ENCODE measurements at places on chromosomes 4 and X. TPM values are rescaled to one million over a fixed set of nuclear protein-coding genes. Genes with fewer than 3 reads are reported as not detected.

DNA sequence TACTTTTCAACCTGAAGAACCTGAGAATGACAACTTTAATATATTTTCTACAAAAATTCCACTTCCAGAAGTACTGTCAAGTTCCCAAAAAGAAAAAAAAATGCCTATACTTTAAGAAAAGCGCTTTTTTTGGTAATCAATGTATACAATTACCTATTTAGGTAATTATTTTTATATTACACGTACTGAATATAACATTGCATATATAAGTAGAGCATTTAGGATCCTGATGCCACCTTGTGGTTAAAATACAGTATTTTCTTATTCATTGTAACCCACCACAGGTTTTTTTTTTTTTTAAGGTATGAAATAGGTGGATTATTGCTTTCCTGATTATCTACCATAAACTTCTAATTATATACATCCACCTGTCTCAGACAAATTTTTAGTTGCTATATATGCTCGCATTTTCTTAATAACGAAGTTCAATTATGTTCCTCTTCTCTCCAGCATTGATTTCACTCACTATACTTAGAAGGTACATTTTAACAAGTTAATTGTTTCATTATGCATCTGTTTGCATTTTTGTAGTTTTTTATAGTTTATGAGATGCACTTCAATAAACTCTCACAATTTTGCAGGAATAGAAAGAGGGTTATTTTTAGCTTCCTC is 5.2 kb downstream of the MAP9 start:
- no peak overlapping the region for H3K4me3 ChIP-seq
- H3K4me1 ChIP-seq = peaks cover 8% of the 10 kb centered on the region
- no peaks in the 10 kb centered on the region for H3K27me3 ChIP-seq
- no peak for DNase-seq
- no peak overlapping the region for H3K27ac ChIP-seq
- H3K36me3 ChIP-seq = no peaks in the 10 kb centered on the region

DNA sequence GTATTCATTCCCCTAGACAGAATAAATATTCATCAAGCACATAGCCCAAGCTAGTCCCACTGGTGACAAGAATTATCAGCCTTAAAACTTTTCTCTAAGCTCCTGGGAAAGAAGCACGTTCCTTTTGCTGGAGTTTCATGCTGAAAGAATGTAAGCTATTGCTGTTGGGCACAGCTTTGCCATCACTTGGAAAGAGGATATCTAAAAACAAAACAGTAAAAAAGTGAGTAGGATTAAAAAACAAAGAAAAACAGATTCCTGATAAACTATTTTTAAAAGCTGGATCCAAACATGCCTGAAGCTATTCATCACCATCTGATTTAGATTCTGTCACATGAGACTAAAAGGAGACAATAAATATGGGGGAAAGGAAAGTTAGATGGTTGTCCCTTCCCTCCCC is 176.8 kb downstream of the SCFD2 start:
- no peak overlapping the region for H3K4me3 ChIP-seq
- no peaks in the 10 kb centered on the region for H3K27me3 ChIP-seq

GRCh38 chr4:77959566-77960338 is 97.1 kb downstream of the MRPL1 start:
- no peaks in the 10 kb centered on the region for H3K27me3 ChIP-seq
- peaks cover 3% of the 10 kb centered on the region for H3K36me3 ChIP-seq
- H3K27ac ChIP-seq = no peak overlapping the region
- peak; percentile 61 for DNase-seq
- peaks cover 6% of the 10 kb centered on the region for H3K4me1 ChIP-seq

The SYP gene
- total RNA-seq = 5.3 TPM

GRCh38 chr4:137635108-137635507 is 102.8 kb upstream of the PCDH18 start:
- H3K4me1 ChIP-seq = no peaks in the 10 kb centered on the region
- H3K36me3 ChIP-seq = no peaks in the 10 kb centered on the region

The GAGE12E gene
- not detected for total RNA-seq

GRCh38 chr4:74376888-74377483 is 12.0 kb downstream of the EREG start:
- H3K27ac ChIP-seq = no peak overlapping the region
- H3K36me3 ChIP-seq = no peaks in the 10 kb centered on the region
- no peak for DNase-seq
- H3K27me3 ChIP-seq = peaks cover 8% of the 10 kb centered on the region

The KLHL2 gene
- 42.7 TPM for total RNA-seq

The ATP1B4 gene
- not detected for total RNA-seq

The ACE2 gene
- not detected for total RNA-seq

- no peak overlapping the region for H3K27ac ChIP-seq
- H3K4me3 ChIP-seq = no peak overlapping the region
- no peaks in the 10 kb centered on the region for H3K27me3 ChIP-seq
- no peaks in the 10 kb centered on the region for H3K36me3 ChIP-seq
- no peak for DNase-seq
- peaks cover 34% of the 10 kb centered on the region for H3K4me1 ChIP-seq
These were observed 21.9 kb downstream of the TKTL1 start for GRCh38 chrX:154317391-154317995.

DNA sequence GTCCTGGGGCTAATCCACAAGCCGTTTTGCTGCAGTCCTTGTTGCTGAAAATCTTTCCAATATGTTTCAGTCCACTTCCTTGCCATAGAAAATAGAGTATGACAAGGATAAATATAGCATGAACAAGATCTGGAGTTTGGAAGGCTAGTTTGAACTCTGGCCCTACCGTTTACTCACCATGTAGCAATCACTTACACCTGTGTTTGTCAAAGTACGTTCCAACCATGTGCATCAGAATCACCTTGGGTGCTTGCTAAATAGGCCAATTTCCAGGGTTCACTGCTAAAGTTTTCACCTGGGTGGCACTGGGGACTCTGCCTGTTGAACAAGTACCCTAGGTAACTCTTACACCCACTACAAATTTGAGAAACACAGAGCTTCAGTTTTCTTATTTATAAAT is 188.9 kb downstream of the ENOX2 start:
- H3K4me1 ChIP-seq = peaks cover 2% of the 10 kb centered on the region
- H3K36me3 ChIP-seq = no peaks in the 10 kb centered on the region

- H3K27me3 ChIP-seq = no peaks in the 10 kb centered on the region
- no peaks in the 10 kb centered on the region for H3K36me3 ChIP-seq
- H3K27ac ChIP-seq = no peak overlapping the region
- H3K4me3 ChIP-seq = no peak overlapping the region
- DNase-seq = no peak
These were observed 182.4 kb upstream of the LCORL start for GRCh38 chr4:18203966-18204365.

- peaks cover 2% of the 10 kb centered on the region for H3K27me3 ChIP-seq
- H3K4me1 ChIP-seq = no peaks in the 10 kb centered on the region
- H3K4me3 ChIP-seq = no peak overlapping the region
- DNase-seq = no peak
These were observed 17.7 kb downstream of the FOXR2 start for GRCh38 chrX:55640854-55641253.

The H2BW2 gene
- total RNA-seq = not detected

The SPACA5 gene
- total RNA-seq = not detected

The TEX13A gene
- total RNA-seq = not detected

DNA sequence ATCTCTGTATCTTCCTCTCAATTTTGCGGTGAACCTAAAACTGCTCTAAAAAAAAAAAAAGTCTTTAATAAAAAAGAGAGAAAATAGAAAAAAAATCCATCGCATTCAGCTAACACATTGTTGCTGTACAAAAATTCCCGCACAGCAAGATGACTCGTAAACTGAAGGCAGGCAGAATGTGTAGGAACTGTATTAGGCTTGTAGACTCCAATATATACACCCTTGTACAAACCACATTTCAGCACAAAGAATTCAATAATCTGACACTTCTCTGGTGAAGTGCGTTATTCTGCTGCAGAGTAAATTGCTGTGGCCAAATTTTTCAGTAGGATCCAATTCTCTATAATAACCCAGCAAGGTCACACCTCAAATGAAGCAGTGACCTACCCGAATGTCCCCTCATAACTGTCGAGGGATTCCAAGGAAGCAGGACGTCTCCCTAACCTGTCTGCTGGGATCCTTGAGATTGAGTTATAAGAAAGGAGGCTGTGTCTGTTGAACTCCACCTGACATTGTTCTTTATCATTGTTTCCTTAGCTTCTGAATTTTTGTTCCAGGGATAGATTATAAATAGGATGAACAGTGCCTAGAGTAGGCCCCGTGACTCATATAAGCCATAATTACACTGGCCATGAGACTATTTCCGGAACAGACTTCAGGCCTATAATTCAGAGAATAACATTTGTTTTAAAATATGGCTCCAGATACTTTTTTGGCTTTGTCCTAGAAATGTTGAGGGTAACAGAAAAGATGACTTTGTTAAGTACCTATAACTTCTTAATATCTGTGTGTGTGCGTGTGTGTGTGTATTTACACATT is 348.3 kb downstream of the PCDH7 start:
- no peak overlapping the region for H3K27ac ChIP-seq
- no peaks in the 10 kb centered on the region for H3K36me3 ChIP-seq
- H3K4me1 ChIP-seq = no peaks in the 10 kb centered on the region
- no peaks in the 10 kb centered on the region for H3K27me3 ChIP-seq
- no peak for DNase-seq
- H3K4me3 ChIP-seq = no peak overlapping the region

The MAGEB1 gene
- total RNA-seq = not detected

- peaks cover 18% of the 10 kb centered on the region for H3K27me3 ChIP-seq
- no peak overlapping the region for H3K27ac ChIP-seq
- H3K4me1 ChIP-seq = peaks cover 4% of the 10 kb centered on the region
- DNase-seq = no peak
- H3K36me3 ChIP-seq = no peaks in the 10 kb centered on the region
These were observed 142.2 kb downstream of the SOWAHB start for GRCh38 chr4:76755756-76756155.

The SH3BGRL gene
- total RNA-seq = 35.9 TPM

The PABPC4L gene
- not detected for total RNA-seq

The NLGN3 gene
- 1.0 TPM for total RNA-seq

- H3K4me3 ChIP-seq = no peak overlapping the region
- H3K27me3 ChIP-seq = no peaks in the 10 kb centered on the region
- H3K4me1 ChIP-seq = peaks cover 25% of the 10 kb centered on the region
- H3K36me3 ChIP-seq = no peaks in the 10 kb centered on the region
- no peak overlapping the region for H3K27ac ChIP-seq
- no peak for DNase-seq
These were observed 42.4 kb downstream of the PTTG2 start for GRCh38 chr4:38002451-38003071.

DNA sequence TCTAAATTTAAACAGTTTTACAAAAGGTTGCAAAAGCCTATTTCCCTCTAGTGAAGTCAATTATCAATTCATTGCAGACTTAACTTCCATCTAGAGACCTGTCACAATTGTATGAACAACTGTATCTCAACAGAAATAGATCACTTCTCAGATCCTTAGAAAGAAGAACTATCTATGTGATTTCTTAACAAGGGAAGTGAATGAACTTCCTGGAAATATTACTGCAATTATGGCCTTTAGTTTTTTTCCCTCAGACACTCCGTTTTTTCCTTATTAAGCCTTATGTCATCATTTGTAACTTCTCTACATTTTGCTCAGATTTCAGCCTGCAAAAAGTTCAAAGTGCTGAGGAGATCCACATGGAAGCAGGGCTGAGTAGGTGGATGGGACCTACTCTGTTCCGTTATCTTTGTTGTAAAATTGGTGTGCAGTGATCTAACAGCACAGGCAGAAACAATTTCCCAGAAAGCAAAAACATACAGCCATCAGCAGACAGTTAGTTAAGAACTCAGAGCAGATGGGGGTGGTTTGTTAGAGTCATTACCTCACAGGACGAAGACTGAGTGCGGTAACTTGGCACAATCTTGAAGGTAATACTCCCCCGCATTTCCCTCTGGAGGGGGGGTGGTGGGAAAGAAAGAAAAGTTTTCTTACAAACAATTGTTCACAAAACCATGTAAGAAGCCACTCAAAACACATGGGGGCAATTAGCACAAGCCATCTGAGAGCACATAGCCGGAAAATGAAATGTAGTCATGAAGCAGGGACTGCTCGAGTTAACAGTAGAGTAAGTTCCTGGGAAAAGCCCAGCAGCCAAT is 112.3 kb downstream of the NYX start:
- no peaks in the 10 kb centered on the region for H3K27me3 ChIP-seq
- peaks cover 3% of the 10 kb centered on the region for H3K36me3 ChIP-seq
- peak; percentile 71 for DNase-seq
- peak overlapping the region; percentile 57 for H3K4me3 ChIP-seq
- peaks cover 26% of the 10 kb centered on the region for H3K4me1 ChIP-seq

DNA sequence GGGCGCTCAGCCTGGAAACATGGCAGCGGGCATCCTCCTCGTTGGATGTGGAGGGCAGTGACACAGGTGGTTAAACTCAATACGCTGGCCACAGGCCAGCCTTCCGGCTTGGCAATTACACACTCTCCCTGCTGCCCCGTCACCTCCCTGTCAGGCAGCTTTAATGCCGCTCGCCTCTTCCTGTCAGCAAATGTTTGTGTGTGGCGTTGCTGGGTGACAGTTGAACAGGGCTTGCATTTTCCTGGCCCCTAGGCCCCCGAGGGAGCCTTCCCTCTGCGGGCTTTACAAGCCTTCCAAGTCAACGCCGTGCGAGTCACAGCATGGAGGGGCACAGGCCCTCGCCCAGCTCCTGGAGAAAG is 620.0 kb downstream of the BCOR start:
- no peaks in the 10 kb centered on the region for H3K27me3 ChIP-seq
- DNase-seq = peak; percentile 55
- no peaks in the 10 kb centered on the region for H3K36me3 ChIP-seq
- H3K4me1 ChIP-seq = peaks cover 5% of the 10 kb centered on the region
- H3K27ac ChIP-seq = no peak overlapping the region

The ITIH6 gene
- total RNA-seq = not detected

- peaks cover 16% of the 10 kb centered on the region for H3K36me3 ChIP-seq
- H3K27ac ChIP-seq = no peak overlapping the region
- H3K4me3 ChIP-seq = no peak overlapping the region
- no peak for DNase-seq
- no peaks in the 10 kb centered on the region for H3K27me3 ChIP-seq
These were observed 5.9 kb upstream of the EIF1AX start for GRCh38 chrX:20147561-20147960.

The CWH43 gene
- not detected for total RNA-seq

- H3K4me1 ChIP-seq = peaks cover 11% of the 10 kb centered on the region
- no peak overlapping the region for H3K4me3 ChIP-seq
- no peaks in the 10 kb centered on the region for H3K27me3 ChIP-seq
- peaks cover 27% of the 10 kb centered on the region for H3K36me3 ChIP-seq
- H3K27ac ChIP-seq = no peak overlapping the region
These were observed 15.5 kb downstream of the FMR1 start for GRCh38 chrX:147927256-147927655.

GRCh38 chr4:5893004-5893580 is at the start of gene CRMP1:
TSS of gene CRMP1 (minus strand) at chr4:5893086. CDS start at chr4:5892969, 117 bp downstream.
- no peak within 1 kb of the TSS for H3K27ac ChIP-seq
- H3K4me3 ChIP-seq = no peak within 1 kb of the TSS
- H3K4me1 ChIP-seq = no peaks in the 10 kb centered on the region
- peaks cover 50% of the 10 kb centered on the region for H3K27me3 ChIP-seq
- no peak for DNase-seq

The TMPRSS11B gene
- not detected for total RNA-seq

Data from activated CD4-positive, alpha-beta T cell treated with anti-CD3 and anti-CD28 coated beads, Interleukin-2, amount 10 ng/mL, durations not matched to agents 24 days and 14 days (primary cell).